ENCODE measurements at places on chromosomes 1 and 21.

- DNase-seq: no peak
Measured at GRCh38 chr1:116432655-116433265, 59.7 kb downstream of the ATP1A1 start.

GRCh38 chr1:86100401-86100800 is 56.2 kb downstream of the COL24A1 start:
- DNase-seq: no peak

DNA sequence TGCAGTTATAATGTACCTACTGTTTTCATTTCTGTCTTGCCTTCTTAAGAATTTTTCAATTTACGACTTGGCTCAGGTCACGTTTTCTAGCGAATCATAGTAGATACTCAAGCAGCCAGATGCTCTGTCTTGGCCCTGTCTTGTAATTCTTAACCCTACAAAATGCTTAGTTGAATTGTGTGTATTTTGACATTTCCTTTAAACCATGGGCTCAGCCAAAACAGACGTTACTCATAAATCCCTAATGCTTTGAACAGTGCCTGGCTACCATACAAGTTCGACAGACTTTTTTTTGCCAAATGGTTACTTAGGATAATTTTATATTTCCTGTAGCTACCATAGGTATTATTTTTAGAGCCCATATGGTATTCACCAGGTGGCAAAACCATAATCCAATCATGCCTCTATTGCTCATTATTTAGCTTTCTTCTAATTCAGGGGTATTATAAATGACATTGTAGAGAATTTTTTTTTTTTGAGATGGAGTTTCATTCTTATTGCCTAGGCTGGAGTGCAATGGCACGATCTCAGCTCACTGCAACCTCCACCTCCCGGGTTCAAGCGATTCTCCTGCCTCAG is 54.3 kb downstream of the KCNK1 start:
- no peak for DNase-seq

DNA sequence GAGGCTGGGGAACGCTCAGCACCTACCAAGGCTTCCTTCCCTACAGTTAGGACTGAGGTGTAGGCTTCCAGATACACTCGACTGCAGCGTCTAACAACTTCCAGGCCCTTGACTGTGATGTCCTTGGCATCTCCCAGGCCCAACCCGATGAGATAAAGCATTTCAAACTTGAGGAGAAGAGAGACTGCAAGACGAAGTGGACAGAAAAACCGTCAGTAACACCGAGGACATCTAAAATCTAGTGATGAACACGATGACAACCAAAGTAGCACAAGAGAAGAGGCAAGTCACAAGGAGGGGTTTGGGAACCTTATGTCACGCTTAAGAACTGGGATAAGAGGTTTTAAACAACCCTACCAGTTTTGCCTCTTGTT is 314 bp downstream of the DPH5 start:
- DNase-seq: no peak

Data from CD4-positive, alpha-beta T cell treated with Interleukin-17A for 1 hour (primary cell).